Right ventricle myocardium inferior (tissue), 1 donor: ENCODE measurements at places on chromosomes 12 and 14.

- DNase-seq: no peak
Observed at GRCh38 chr12:14452865-14453264, 87.4 kb downstream of the ATF7IP start.

- DNase-seq: peak; percentile 80
Observed at GRCh38 chr14:20609215-20610001, 18.2 kb upstream of the RNASE12 start.

DNA sequence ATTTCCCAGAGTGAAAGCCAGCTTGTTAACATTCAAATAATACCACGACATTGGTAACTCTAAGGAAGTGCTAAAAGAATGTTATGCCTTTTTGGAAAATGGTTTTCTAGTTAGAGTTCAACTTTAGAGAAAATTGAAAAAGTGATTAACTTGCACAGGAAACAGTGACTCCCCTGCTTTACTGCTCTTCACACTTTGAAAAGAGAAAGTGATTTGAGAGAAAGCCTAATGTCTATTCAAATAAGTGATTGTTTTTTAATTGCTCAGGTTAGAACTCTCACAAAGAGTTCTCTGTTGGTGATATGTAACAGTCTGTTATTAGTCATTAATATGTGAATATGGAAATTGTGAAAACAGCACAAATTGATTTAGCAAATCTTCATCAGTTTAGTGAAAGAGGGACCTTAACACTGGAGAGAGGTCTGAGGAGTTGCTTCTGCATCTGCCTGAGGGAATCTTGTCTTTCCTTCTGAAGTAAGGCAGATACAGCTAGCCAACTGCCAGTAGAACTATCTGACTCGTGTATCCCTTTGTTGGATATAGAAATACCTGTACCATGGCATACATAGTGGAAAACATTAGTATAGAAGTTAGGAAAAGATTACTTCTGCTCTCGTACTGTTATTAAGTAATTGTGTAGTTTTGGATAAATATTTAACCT, 25.5 kb downstream of the ATF7IP start:
- no peak for DNase-seq

- no peak for DNase-seq
Observed at GRCh38 chr12:2064071-2064507, 11.3 kb downstream of the CACNA1C start.

DNA sequence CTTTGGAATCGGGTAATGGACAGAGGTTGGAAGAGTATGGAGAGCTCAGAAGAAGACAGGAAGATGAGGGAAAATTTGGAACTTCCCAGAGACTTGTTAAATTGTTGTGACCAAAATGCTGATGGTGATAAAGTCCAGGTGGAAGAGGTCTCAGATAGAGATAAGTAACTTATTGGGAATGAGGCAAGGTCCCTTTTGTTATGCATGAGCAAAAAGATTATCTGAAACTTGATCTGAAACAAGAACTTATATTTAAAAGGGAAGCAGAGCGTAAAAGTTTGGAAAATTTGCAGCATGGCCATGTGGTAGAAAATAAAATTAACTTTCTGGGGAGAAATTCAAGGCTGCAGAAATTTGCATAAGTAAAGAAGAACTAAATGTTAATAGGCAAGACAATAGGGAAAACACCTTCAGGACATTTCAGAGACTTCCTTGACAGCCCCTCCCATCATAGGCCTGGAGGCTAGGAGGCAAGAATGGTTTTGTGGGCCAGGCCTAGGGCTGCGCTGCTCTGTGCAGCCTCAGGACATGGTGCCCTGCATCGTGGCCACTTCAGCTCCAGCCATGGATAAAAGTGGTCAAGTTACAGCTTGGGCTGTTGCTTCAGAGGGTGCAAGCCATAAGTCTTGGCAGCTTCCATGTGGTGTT, 425.7 kb upstream of the PRICKLE1 start:
- no peak for DNase-seq

GRCh38 chr14:94180655-94181271, 6.6 kb downstream of the PPP4R4 start:
- DNase-seq: no peak

- DNase-seq: peak; percentile 63
Observed at GRCh38 chr12:65825507-65826352, 1.4 kb downstream of the HMGA2 start.

DNA sequence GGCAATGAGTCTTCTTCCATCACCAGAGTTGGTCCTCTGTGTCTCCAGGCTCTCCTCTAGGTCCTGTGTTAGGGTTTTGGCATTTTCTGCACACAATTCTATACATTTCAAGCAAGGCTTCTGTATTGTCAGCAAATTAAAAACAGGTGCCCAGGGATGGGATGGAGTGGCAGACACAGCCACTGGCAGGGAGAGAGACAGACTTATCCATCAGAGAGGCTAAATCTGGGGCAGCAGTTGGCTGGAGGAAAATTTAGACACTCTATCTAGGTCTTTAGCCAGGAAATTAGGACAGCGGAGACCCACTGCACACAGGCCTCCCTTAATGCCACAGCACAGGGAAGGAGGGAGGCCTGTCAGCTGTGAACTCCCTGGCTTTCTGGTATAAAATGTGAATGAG, 20.2 kb downstream of the PLEKHD1 start:
- DNase-seq: no peak

DNA sequence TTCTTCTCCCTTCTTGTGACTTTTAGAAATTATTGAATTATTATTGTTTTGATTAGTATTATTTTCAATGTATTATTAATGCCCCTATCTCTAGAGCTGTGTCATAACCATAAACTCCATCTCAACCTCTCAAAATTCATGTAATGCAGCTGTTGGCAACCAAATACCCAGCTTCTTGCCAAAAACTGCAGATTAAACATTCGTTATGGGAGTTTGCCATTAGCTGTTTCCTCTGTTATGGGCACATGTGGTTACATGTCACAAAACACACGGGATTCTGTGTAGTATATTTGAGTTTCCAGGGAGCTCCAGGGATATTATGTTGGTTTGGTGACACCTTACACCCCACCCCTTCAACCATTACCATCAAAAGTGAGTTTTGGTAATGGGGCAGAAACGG, 2.8 kb upstream of the ALX1 start:
- no peak for DNase-seq

DNA sequence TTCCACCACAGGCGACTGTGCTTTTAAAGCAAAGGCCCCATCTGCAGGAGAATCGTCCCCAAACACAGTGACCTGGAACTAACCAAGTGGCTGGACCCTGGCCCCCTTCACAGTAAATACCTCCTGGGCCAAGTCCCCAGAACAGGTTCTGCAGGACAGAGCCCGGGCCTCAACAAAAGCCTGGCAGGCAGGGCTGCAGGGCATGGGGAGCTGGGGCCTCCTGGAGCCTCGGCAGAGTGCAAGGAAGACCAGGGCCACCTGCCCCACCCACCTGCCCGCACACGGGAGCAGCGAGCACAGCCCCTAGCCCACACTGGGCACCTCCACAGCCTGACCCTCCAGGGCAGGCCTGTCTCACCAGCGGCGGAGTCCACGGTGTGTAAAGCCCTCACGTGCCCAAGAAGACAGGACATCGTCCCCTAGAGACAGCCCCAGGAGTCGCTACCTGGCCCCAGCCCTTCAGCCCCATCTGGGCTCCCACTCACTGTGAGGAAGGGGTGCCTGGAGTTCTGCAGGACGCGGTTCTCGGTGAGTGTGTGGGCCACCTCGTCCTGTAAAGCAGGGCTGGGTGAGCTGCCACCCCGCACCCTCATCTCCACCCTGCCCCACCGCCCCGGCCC, 21.0 kb downstream of the AKT1 start:
- DNase-seq: no peak

GRCh38 chr12:11702959-11703358, 53.5 kb downstream of the ETV6 start:
- DNase-seq: no peak

DNA sequence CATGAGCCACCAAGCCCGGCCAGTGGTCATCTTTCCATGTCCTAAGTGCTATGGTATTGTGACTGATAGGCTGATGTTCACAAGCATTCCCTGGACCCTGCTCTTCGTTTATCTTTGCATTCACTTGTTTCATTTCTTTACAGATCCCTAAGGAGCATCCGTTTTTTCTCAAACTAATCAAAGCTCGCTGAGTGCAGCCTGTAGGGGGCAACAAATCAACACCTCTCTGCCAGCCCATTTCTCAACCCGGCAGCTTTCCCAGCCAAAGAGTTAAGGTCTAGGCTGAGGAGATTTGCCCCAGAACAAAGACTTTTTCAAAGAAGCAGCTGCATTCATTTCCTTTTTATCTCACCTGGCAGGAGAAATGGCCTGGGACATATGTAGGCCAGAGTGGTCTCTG, 12.1 kb downstream of the SIRT4 start:
- no peak for DNase-seq

DNA sequence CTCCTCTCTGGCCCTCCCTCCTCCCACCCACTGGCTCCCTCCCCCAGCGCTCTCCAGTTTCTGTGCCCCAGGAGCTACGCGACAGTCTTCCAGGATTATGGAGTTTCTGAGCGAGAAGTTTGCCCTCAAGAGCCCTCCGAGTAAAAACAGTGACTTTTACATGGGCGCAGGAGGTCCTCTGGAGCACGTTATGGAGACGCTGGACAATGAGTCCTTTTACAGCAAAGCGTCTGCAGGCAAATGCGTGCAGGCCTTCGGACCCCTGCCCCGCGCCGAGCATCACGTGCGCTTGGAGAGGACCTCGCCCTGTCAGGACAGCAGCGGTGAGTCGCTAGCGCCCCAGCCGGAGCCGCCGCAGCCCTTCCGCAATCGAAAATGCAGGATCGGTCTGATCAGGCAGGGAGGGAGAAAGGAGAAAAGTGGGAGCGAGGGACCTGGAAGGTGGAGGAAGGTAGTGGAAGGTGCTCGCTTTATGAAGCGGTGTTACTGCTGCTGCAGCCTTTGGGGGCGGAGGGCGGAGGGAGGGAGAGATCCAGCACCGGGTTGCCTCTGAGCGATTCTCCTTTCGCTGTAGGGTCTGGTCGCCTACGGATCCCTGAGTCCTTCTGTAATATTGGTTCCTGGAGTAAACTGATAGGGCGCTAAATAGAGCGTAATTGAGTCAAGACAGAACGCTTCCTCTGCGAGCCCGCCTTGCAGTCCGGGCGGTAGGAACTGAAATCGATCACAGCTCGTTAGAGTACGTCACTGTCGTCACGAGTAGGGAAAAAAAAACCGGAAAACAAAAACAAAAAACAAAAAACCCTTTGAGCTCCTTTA, at the start of gene ALX1:
ALX1 (plus strand) TSS at position 56 of the 819 bp plus-strand sequence; CDS start at position 98, 42 bp downstream.
- DNase-seq: peak; percentile 60

GRCh38 chr12:54051874-54052437, 1.7 kb upstream of the HOXC4 start:
- DNase-seq: no peak

GRCh38 chr14:64053694-64054669, 201.2 kb downstream of the SYNE2 start:
- DNase-seq: no peak

DNA sequence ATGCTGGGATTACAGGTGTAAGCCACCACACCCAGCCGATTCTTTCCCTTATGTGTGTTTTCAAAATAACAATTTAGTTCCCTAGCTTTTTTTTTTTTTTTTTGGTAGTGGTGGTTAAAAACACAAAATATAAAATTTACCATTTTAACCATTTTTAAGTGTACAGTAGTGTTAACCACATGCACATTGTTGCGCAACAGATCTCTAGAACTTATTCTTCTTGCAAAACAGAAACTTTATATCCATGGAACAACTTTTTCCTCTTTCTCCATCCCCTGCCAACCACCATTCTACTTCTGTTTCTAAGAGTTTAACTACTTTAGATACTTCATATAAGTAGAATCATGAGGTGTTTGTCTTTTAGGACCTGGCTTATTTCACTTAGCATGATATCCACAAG, 1.1 kb upstream of the NDUFA12 start:
- no peak for DNase-seq

- no peak for DNase-seq
Observed at GRCh38 chr12:133236144-133236543, 467 bp upstream of the ANHX start.

GRCh38 chr14:69263771-69264170, 3.8 kb downstream of the GALNT16 start:
- no peak for DNase-seq

- DNase-seq: peak; percentile 41
Observed at GRCh38 chr12:102513272-102513671, 32.9 kb upstream of the IGF1 start.

GRCh38 chr14:106346534-106347290, 820.3 kb downstream of the TMEM121 start:
- DNase-seq: no peak

GRCh38 chr12:97758586-97758985, 296.0 kb downstream of the RMST start:
- DNase-seq: no peak

- DNase-seq: no peak
Observed at GRCh38 chr12:58954002-58954401, 33.7 kb upstream of the LRIG3 start.

DNA sequence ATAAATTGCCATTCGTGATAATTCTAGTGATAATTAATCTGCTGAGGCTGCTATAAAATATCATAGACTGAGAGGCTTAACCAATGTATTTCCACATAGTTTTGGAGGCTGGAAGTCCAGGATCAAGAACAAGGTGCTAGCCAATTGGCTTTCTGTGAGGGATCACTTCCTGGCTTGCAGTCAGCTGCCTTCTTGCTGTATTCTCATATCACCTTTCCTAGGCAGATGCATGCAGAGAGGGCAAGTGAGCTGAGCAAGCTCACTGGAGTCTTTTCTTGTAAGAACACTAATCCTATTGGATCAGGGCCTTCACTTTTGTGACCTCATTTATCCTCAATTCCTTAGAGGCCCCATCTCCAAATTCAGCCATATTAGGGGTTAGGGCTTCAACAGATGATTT, 640.7 kb downstream of the DIO2 start:
- DNase-seq: no peak

DNA sequence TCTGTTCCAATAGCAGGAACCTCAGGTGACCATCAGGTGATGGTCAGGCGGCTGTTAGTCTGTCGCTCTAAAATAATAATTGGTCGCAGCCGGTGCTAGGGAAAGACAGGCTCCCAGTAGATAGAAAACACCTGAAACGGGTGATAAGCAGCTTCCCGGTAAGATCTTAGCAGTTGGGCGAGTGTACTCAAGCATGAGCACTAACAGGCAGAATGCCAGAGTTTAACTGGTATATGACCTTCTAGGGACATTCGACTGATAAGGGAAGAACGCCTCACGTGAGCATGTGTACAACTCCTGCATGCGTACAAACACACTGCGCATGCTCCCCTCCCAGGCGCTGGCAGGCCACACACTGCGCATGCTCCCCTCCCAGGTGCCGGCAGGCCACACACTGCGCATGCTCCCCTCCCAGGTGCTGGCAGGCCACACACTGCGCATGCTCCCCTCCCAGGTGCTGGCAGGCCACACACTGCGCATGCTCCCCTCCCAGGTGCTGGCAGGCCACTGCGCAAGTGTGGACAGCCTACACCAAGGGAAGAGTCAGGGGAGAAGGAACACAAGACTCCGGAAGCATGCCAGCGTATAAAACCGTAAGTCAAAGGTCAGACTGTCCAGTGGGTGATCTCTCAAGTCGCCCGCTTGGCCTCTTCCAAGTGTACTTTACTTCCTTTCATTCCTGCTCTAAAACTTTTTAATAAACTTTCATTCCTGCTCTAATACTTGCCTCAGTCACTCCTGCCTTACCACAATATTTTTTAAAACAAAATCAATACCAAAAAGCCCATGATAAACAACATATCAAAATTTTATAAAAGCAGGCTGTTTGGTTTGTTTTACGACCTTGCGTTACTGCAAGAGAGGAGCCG, 24.5 kb downstream of the GPRC5D start:
- peak; percentile 81 for DNase-seq

- no peak for DNase-seq
Observed at GRCh38 chr12:77079631-77080030, 14.3 kb upstream of the E2F7 start.
